Left hindlimb (tissue), 1 donor: ENCODE measurements at places on chromosomes 3 and 15.

DNA sequence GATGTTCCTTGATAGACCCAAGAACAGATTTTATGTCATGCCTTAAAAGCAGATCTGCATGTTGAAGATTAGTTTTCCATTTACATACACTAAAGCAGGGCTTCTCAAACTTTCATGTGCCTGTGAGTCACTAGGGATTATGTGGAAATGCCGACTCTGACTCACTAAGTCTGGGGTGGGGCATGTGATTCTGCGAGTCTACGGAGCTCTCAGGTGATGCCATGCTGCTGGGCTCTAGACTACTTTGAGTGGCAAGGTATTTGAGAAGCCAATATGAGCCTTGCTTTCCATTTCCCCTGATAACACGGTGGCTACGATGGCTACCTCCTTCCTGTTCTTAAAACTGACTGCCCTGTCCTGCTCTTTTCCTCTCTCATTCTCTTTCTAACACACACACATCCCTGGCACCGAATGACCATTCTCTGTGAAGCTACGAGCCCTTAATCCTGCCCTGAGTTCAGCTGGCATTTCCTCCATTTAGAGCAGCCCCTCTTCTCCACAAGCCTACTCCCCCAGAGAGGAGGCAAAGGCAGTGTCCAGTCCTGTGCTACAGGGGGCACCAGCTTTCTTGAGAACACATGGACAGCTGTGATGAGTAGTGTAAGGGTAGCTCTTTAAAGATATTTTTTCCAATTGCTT is 39.7 kb upstream of the PYGO1 start:
- DNase-seq = no peak

DNA sequence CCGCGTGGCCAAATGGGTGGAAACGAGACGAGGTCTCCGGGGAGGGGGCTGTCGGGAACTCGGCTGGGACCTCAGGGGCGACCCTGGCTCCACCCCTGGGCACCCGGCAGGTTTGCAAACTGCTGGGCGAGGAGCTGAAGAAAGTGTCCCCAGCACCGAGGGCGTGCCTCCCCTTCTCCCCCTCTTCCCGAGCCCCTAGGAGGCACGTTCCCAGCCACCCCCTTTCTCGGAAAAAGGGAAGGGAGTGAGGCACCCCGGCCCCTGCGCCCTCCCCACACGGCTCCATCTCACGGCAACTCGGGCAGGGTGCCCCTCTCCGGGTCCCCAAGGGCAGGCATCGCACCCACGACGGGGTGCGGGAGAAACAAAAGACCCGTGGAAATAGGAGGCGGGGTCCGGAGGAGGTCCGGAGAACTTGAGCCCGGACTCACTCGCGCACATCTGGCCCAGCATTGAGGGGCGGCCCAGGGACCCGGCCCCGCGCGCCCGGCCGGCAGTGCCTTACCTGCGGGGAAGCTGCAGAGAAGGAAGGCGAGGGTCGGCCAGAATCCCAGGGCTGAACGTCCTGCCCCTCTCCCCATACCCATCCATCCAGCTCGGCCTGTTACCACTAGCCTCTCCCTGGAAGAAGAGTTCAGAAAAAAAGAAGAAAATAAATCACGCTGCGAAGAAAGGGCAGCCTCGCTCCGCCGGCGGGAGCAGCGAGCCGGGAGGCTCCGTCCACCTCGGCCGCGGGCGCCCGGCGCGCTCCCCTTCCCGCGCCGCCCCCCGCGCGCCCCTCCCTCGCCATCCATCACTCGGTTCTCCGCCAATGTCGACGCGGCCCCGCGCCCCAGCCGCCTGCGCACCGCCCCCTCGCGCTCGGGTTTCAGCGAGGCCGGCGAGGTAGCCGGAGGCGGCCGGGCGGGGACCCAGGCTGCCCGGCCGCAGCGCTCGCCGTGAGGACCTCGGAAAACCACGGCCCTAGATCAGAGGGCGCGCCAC is 16.3 kb downstream of the RGMA start:
- peak; percentile 92 for DNase-seq

- DNase-seq = no peak
These were observed 33.4 kb downstream of the OXSM start for GRCh38 chr3:25823314-25823713.

GRCh38 chr3:98406034-98406433 is 15.6 kb downstream of the OR5K3 start:
- no peak for DNase-seq

DNA sequence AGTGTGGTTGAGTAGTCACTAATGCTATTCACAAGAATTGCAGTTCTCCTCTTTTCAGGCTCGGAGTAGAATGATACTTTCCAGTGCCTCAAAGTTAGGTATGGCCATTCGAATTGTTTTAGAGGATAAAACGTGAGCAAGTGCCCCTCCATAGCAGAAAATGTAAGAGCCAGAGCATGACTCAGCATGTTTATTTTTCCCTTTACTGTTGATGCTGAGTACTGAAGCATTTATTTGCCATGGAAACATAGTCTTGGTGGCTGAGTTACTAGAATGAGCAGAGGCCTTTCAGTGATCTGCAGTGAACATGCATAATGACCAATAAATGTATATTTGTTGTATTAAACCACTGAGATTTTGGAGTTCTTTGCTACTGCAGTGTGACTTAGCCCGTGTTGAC is 540.6 kb downstream of the NLGN1 start:
- DNase-seq = no peak

DNA sequence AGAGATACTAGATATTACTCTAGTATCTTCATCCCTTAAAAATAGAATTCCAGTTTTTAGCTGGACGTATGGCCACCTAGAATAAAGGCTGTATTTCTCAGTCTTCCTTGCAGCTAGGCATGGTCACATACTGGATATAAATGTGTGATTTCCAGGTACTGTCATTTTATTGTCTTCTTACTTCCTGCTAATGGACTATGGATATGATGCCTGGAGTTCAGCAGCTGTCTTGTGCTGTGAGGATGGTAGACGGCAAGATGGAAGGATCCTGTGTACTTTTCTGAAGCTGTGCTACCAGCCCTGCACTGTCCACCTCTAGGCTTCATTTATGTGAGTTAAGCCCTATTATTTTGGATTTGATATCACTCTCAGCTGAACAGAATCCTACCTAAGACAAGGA is 83.4 kb downstream of the EBLN2 start:
- no peak for DNase-seq

DNA sequence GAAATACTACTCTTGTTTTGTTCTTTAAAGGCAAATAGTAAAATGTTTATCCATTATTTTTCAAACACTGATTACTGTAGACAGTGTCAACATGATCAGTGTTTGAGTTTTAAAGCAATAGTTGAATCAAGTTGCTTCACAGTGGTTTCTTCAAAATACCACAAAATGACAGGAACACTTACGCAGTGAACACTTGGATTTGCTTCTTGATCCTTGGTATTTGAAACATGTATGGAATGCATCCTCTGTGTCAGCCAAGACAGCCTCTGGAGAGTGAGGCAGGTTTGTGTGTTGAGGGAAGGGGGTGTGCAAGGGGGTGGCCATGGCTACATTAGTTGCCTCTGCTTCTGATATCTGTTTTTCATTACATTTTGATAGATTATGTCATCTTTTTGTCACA is 413.0 kb downstream of the RBMS3 start:
- DNase-seq = peak; percentile 53

DNA sequence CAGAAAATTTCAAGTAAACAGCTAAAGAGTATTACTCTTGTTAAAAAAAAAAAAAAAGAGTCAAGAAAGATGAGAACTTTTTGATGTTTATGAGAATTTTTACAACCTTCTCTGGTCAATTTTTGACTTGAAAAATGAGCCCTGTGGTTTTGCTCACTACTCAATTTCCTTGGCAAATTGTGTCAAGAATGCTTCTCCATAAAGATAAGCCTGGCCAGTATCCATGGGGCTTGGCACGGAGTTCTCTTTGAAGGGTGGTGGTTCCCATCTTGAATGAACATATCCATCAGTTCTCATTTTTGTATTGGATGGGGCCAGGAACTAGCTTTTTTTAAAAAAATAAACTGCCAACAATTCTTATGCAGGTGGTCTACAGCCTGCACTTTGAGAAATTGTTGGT is 179.9 kb downstream of the RYR3 start:
- no peak for DNase-seq

- no peak for DNase-seq
These were observed 19.5 kb upstream of the TIMP4 start for GRCh38 chr3:12178091-12178820.

DNA sequence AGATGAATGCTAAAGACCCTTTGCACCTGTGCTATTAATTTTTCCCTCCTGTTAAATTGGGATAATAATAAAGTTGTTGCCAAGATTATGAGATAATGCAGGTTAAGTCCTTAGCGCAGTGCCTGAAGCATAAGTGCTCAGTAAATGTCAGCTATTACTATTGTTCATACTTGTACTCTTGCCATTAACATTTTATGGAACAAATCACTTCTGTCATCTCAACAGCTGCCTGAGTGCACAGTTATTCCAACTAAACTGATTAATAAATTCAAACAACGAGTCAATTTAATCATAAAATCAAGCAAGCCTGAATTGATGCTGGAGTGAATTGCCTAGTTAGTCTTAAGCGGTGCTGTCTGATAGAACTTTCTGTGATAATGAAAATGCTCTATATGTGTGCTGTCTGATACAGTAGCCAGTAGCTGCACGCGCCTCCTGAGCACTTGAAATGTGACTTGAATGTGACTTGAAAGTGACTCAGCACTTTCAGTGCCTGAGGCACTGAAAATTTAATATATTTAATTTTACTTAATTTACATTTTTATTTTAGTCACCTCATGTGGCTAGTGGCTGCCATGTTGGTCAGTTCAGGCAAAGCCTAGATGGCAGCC is 198.7 kb upstream of the PFN2 start:
- no peak for DNase-seq

DNA sequence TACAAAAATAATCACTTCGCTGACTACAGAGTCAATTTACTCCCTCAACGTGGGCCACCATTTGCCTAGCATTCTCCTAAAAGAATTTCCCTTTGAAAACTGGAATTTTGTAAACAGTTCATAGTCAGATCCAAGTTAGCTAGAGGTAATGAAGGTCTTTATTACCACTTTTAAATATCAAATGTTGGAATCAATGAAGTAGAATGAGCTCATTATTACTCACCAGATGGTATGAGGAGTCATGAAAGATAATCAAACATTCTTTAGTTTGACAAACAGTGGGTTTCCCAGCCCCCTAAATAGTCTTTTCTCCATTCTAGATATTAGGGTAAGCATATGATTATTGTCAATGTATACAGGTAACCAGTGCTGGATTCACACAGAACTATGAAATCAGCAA is 455.7 kb upstream of the THBS1 start:
- DNase-seq = no peak

GRCh38 chr3:67388738-67389137 is 265.7 kb downstream of the SUCLG2 start:
- no peak for DNase-seq

GRCh38 chr3:14836049-14836468 is 17.3 kb downstream of the FGD5 start:
- DNase-seq = no peak

- no peak for DNase-seq
These were observed 363.3 kb downstream of the ULK4 start for GRCh38 chr3:41598402-41599126.

DNA sequence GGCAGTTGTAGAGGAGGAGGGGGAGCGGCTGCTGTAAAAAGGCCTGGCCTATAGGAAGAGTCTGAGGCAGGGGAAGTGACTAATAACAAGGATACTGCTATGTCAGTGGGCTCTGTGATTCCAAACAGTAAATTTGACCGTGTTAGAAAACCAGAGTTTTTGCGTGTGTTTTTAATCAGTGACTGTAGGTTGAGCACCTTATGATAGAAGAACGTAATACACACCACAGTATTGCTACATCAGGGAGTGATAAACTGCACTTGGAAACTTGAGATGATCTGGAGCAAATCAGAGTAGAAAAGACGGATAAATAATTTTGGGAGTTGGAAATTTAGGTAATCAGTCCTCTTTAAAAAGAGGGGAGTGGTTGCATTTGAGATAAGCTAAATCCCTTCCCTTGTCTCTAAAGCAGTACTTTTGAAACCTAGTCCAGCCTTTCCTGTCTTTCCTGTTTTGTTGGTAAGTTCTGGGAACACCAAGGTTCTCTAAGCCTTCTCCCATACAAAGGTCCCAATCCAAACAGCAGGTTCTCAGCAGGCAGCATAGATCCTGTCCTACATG is 130.5 kb upstream of the NR2E3 start:
- no peak for DNase-seq

DNA sequence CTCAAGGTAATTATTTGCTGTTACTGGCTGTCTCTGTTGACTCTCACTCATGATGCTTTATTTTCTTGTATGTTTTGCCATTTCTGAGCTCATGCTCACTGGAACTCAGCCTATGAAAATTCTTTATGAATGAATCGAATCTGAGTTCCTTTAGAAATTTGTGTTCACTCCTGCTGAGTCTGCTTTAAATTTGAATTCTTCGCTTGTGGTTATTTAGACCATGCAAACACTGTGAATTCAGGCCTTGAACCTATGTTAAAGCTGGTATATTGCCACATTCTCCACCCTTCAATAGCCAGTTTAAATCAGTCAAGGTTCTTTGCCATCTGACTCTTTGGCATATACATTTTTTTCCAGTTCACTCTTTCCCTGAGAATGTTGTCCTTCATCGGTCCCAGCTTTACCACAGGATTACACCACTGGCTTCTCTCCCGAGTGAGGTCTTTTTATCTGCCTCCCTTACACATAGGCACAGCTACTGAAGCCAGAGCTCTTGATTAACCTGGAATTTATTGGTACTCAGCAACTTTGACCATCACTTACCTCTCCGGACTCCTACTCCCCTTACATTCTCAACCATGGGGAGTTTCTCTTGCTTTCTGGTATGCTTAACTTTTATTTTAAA is 400.6 kb downstream of the VPS13C start:
- DNase-seq = no peak

DNA sequence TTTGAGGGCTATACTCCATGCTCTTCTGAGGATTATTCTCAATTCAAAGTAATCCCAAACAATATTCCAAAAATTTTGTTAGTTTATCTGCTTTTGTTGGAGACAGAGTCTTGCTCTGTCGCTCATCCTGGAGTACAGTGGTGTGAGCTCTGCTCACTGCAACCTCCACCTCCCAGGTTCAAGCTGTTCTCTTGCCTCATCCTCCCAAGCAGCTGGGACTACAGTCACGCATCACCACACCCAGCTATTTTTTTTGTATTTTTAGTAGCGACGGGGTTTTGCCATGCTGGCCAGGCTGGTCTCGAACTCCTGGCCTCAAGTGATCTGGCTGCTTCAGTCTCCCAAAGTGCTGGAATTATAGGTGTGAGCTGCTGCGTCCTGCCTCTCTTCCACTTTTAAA is 39.1 kb downstream of the MEF2A start:
- no peak for DNase-seq

- DNase-seq = no peak
These were observed 101.4 kb downstream of the KLHL25 start for GRCh38 chr15:85693277-85693676.
